ENCODE measurements at places on chromosomes 6 and 20.

DNA sequence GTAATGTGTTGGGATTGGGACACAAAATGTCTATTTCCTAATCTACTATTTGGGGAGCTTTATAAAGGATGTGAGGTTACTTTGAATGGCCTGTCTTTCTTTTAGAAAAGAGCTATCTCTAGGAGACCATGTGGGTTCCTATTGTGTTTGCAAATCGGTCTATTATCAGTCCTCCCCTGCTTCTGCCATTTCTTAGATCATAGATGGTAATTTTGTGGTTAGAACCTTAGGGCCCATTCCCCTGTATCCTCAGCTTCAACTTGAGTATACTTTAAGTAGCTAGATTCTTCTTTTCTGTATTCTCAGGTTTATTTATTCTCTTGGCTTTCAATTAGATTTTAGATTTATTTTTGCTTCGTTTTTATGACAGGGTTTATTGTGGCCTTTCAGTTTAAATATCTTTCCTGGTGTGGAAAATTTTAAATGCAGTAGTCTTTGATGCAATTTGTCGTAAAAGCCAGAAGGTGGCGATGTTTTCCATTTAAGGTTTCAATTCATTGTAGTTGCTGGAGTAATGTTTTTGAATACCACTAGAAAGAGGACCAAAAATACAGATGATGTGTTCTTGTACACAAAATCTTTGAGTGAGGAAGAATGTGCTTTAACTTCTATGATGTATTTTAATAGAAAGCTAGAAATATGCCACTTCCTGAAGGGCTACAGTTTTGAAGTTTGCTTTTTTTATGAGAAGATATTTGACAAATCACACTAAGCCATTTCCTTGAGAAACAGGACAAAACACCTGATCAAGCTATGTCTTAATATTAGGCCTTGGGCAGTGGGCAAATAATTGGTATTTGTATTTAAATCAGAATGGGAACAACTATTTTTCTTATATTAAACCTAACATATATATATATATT lies 20.3 kb downstream of the TBPL1 start:
- peak; percentile 59 for DNase-seq

DNA sequence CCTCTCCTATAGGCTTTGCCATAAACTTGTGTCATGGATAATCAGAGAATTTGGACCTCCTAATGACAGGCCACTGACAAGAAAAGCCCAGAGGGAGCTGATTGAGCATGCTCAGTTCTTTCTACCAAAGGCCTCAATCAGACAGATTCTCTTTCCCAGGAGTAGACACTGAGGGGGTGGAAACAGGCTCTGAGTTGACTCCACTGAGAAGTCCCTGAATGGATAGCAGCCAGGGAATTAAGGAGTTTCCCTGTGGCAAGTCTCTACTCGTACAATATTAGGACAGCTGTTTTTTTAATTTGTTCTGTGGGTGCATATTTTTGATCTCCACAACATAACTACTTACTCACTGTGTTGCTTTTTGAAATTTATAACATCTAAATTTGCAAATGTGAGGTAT lies 63.3 kb downstream of the SLC16A10 start:
- DNase-seq, result no peak

DNA sequence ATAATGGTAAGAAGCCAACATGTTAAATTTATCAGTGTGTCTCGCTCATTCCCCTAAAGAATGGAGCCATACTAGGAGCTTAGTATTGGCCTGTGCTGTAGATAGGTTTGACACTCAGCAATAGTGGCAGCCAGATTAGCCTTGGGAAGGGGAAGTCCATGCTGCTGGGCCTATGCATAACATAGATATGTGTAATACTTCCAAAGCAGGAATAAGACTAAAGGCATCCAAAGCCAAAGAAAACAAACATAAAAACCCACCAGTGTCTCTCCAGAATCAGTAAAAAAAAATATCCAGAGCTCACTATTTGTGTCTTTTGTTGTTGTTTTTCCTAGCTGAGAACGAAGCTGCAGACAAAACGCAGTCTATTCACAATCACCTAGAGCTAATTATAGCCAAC lies 104.2 kb upstream of the STXBP5 start:
- no peak for DNase-seq

DNA sequence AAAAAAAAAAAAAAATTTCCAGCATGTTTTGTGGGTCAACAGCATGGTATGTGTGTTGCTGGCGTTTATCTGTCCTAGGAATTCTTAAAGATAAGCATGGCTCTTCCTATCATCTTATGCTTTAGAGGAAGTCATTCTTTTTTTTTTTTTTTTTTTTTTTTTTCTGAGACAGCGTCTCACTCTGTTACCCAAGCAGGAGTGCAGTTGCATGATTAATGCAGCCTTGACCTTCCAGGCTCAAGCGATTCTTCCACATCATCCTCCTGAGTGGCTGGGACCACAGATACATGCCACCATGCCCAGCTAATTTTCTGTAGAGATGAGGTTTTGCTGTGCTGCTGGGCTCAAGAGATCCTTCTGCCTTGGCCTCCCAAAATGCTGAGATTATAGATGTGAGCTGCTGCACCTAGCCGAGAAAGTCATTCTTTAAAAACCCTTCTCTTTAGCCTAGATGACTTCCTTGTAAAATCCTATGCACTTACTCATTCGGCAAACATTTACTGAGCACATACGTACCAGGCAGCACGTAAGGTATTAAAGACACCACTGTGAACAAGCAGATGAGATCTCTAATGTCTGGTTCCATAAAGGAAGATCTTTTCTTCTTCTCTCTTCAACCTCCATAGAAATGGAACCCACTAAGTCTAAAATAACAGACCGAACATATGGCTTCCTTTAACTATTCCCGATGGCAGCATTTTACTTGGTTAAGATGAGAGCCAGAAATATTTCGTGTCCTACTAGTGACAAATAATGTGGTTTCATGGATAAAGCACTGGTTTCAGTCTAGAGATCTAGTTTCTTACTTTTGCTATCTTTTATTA lies 122.4 kb downstream of the RIN2 start:
- DNase-seq, result no peak

DNA sequence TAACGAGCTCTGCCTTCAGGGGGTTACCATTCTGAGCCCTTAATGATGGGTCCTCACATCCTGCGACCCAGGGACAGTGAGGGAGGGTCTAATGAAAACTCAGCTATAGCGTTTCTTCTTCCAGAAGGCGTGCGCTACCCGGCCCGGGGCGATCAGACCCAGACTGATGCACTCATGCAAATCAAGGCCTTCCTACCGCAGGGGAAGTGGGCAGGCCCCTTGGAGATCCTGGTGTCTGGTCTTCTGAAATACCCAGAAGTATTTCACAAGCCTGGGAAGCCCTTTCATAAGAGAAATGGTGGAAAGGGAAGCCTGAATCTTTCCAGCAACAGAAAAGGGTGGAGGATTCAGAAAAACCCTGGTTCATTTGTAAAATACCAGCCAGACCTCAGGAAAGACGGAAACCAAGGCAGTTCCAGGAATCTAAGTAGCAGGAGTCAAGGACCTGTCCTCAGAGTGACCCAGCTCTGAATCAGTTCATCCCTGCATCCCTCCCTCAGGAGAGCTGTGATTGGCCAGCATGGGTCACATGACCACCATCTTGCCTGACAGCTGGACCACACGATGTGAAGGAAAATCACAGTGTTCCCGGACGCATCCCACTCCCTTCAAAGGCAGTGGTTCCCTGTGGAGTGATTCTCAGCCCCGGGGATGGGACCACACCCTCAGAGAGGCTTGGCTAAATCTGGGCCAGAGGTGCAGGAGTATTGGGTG lies 12.7 kb downstream of the BFSP1 start:
- no peak for DNase-seq

GRCh38 chr20:51404297-51405060 lies 138.0 kb downstream of the NFATC2 start:
- DNase-seq, result no peak

DNA sequence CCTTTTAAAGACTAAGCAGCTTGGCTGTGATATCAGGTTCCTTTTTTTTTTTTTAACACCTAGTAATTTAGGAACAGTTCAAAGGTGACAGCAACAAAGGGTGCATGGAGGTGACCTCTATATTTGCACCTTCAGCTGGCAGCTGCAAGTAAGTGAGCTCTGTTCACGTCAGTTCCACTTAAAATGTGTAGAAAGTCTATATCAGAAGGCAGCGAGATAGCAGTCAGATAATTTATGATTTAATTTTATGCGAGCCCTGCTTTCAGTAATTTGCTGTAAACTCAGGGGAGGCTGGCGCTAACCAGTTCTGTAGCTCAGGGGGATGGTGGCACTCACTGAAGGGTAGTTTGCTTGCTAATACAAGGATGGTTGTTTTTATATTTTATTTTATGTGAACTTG lies 602.8 kb upstream of the MMS22L start:
- DNase-seq, result peak; percentile 17

GRCh38 chr6:2396042-2396657 lies 150.7 kb upstream of the GMDS start:
- DNase-seq, result no peak

- DNase-seq, result no peak
Observed at GRCh38 chr20:45010399-45010828, 44.1 kb downstream of the STK4 start.

DNA sequence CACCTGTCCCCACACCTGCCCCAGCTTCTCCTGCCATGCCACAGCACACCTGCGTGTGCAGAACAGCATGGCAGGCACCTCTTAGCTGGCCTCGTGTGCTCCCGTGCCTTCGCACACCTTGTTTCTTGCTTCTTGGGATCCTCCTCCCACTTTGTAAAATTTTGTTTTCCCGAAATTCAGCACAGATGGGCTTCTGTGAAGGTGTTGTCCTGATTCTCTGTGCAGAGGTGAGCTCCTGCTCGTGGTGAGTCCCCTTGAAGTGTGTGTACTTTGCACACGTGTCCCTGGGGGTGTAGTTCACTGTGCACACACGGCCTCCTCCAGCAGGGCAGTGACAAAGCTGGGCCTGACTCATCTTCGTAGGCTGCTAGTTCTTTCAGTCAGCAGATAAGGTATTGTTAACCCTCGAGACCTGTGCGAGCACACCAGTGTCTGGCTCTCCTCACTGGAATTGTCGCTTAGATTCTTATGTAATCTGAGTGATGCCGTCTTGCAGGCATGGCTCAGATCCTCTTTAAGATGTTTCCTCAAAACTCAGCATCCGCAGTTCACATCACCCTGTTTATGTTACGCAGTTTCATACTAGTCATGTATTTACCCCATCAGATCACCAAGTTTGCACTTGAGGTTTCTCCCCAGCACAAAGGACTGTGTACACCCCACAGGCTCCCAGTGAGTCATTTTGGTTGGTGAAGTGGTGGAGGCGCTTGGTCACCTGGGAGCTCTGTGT lies 77.7 kb downstream of the CDYL start:
- DNase-seq, result no peak

DNA sequence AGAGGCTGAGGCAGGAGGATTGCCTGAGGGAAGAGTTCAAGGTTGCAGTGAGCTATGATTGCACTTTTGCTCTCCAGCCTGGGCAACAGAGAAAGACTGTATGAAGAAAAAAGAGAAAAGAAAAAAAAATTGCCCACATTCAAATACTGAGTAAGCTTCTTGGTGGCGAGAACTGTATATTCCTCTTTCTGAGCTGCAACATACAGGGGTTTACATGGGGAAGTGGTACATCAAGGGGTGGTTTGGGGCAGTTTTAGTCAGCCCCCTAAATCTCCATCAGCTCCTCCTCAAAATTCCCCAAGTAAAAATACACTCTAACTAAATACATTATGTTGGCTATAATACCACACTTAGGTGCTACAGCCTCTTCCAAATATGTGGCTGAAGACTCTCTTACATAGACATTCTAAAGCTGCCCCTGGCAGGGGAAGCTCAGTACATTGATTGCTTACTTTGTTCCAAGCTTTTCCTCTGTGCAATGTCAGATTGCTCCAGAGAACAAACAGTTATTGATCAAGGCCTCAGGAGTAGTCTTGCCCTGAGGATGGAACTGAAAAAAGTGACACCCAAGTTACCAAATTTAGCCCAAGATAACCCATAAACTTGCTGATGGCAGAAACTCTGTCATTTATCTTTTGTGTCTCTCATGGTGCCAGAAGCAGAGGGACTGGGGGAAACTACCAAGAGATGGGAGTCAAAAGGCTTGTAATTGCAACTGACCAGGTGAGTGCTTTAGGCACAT lies 107.4 kb upstream of the RIPOR2 start:
- no peak for DNase-seq

DNA sequence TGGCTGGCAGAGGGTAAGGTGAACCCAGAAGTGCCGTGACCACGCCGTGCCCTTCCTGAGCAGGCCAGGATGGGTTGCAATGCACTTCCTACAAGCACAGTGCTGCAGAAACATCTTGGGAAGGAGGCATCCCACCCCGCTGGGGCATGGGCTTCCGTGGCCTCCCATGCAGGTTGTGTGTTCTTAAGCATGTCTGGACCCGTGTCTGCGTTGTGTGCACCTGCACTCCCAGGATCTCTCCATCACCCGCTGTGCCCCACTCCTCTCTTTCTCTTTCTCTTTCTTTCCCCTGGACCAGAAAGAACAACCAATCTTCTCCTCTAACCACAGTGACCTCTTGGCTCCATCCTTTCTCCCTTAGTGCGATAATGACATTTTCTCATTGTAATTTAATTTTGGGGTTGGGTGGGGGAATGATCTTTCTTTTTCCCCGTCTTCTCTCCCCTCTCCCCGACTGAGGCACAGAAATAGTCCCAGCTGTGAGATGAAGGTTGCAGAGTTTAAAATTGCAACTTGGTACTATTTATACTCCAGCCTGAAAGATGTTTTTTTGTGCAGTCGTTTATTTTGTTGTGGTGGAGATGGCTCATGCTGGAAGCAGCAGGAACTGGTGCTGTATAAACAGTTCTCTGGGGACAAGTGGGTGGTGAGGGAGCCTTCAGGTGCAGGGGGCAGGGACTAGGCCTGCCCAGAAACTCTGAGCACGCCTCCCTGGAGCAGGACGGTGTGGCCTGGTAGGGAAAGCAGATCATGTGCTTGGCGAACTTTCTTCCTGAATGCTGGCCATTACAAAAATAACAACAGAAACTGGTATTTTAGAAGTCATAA lies 20.5 kb downstream of the BCAS4 start:
- DNase-seq, result no peak

GRCh38 chr20:23530937-23531567 lies 37.2 kb downstream of the CST9L start:
- no peak for DNase-seq

DNA sequence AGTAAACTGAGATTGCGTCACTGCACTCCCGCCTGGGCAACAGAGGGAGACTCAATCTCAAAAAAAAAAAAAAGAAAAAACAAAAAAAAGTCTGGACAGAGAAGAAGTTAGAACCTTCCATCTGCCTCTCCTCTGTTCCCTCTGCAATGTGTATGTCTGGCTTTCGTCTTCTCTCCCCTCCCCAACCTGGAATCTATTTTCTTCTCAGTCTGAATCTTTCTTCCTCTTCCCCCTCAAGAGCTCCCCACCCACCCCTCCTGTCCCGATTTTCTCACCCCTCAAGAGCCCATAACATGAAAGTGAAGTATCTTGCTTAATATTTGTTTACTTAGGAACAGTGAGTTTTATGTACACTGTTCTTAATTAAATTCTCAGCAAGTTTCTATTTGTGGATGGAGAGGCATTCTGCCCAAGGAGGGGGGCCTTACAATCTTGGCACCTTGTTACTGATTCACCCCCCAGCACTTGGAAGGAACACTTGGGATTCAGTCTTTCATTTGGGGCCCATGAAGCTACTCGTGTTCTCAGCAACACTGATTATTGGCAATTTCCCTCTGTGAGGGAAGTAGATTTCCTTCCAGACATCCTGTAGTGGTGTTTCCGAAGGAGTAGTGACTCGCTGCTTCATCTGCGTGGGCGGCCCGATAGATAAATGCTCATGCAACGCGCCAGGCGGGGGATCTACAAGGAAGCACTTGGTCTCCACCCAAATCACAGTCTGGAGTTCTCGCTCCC lies 69.3 kb upstream of the SRSF6 start:
- no peak for DNase-seq

- no peak for DNase-seq
Observed at GRCh38 chr6:28003661-28004060, 46.6 kb downstream of the OR2B6 start.

- no peak for DNase-seq
Observed at GRCh38 chr20:53466279-53466678, 127.4 kb downstream of the ZNF217 start.

- no peak for DNase-seq
Observed at GRCh38 chr20:50475681-50476292, 34.4 kb upstream of the PTPN1 start.
